Activated CD4-positive, alpha-beta T cell treated with anti-CD3 and anti-CD28 coated beads for 1 hour (primary cell): ENCODE measurements at places on chromosomes 4 and X.

GRCh38 chr4:34422472-34423175 is 1821.7 kb downstream of the ARAP2 start:
- no peak for DNase-seq

DNA sequence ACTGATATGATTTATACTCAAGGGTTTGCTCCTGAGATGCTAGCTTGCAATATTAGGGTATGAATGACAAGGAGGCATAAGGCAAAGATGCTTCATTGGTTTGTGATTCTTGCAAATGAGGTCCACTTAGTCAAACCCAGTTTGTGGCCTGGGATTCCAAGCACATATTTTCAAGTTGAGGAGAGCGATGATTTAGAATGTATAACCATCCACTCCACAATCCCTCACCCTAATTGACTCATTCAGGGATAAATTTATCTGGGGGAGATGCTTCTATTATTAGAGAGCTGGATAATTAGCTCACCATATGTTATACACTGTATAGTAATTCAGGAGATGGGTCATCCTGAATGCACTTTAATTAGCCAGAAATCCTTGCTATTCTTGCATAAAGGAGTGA is 118.3 kb upstream of the PUDP start:
- no peak for DNase-seq

- no peak for DNase-seq
Measured at GRCh38 chrX:148466292-148466691, 34.1 kb upstream of the AFF2 start.

DNA sequence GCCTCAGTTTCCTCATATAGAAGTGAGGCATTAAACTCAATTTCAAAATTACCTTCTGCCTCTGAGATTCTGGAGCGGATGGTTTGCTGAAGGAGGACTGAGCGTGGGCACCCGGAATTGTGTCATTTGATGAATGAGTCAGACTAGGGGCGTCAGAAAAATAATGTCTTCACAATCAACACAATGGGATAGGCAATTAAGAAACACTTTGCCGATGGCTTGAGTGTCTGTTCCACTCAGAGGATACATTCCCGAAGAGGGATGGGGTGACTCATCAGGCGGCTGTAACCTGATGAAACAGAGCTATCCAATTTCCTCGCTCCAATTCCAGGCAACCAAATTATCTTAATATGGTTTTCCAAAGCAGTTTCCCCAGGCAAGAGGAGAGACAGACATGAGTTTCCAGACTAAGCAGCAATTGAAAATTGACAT is 1.2 kb upstream of the CHRNA9 start:
- no peak for DNase-seq

GRCh38 chr4:2746891-2747695 is 9.0 kb downstream of the TNIP2 start:
- DNase-seq = no peak

GRCh38 chr4:123412091-123412505 is 15.5 kb downstream of the SPRY1 start:
- no peak for DNase-seq

- DNase-seq = no peak
Measured at GRCh38 chr4:152999346-153000075, 63.4 kb downstream of the FHDC1 start.

- DNase-seq = no peak
Measured at GRCh38 chr4:178081176-178081575, 638.9 kb upstream of the AGA start.

- no peak for DNase-seq
Measured at GRCh38 chr4:52643785-52644244, 15.3 kb downstream of the USP46 start.

DNA sequence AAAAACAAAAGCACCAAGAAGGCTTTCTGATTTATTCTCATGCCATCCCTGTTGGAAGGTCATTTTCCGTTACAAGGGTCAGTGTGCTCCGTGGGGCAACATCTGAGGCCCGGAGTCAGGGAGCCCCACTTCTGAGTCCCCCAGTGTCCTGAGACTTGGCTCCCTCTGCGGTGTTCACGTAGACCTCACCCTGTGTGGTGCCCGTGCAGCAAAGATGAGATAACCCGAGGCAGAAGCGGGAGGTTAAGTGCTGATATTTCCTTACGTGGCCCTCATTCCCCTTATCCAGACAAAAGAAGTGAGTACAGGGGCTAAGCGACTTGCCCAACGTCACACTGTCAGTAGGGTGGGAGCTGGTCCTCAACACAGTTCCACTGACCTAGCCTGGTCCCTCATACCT is 3.5 kb downstream of the JAKMIP1 start:
- DNase-seq = no peak

DNA sequence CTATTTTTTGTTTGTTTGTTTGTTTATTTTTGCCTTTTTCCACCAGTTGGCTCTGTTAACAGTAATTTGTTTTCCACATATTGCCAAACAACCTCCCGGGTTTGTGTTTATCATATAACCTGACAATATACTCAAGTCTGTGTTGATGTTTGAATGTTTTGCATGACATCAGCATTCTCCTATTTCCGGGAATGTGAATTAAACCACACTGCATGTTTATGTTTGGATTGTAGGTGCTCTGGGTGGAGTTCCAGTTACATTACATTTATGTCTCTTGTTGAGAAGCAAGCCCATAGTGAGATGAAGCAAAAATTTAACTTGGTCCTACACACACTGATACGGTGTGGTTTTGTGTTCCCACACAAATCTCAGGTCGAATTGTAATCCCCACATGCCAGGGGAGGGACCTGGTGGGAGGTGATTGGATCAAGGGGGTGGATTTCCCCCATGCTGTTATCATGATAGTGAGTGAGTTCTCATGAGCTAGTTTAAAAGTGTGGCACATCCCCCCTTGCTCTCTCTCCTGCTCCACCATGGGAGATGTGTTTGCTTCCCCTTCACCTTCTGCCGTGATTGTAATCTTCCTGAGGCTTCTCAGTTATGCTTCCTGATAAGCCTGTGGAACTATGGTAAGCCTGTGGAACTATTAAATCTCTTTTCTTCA is 54.4 kb upstream of the CLNK start:
- no peak for DNase-seq

GRCh38 chr4:8114456-8115202 is 44.0 kb downstream of the ABLIM2 start:
- DNase-seq = no peak

- no peak for DNase-seq
Measured at GRCh38 chr4:6758728-6759127, 23.8 kb upstream of the KIAA0232 start.

DNA sequence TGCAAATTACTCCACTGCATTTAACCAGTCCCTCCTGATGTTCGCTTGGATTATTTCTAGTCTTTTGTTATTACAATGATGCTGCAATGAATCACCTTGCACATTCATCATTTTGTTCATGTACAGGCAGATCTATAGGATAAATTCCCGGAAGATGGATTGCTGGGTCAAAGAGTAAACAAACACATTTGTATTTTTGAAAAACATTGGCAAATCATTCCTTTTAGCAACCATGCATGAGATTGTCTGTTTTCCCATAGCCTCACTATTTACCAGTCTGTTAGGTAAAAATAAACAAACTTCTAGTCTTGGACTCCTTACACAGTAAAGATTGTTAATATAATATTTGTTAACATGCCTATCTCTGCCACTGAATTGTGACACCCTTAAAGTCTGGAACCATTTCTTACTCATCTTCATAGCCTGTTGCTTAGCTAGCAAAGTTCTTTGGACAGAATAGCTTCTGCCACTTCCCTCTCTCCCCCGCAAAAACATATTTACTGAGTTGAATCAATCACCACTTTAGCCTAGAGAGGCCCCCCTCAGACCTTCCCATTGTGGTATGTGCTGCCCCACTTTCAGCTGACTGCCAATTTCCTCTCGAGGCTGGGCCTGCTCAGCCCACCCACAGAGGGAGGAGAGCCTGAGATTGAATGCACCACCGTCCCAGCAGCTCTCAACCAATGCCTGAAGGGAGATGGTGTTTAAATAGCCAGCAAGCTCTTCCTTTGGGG is 108.4 kb upstream of the ATXN3L start:
- no peak for DNase-seq

GRCh38 chr4:127055357-127055756 is 577.4 kb upstream of the INTU start:
- DNase-seq = no peak

DNA sequence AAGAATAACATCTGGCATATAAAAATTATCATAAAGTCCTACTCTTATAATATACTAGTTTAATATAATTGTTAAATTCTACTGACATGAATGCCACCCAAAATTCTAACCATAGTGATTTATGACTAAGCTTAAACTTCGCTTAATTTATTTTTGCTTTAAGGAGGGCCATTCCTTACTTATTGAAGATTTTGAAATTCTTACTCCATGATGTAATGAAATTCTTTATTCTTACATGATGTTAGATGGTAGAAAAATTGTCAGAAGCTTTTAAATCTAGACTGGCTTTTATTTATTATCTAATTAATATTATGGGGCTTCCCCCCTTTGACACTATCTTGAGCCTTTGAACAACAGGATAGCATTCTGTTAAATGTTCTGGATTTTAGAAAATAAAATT is 19.5 kb upstream of the SUPT20HL2 start:
- no peak for DNase-seq

GRCh38 chrX:20144491-20144890 is 2.9 kb upstream of the EIF1AX start:
- DNase-seq = no peak

- DNase-seq = no peak
Measured at GRCh38 chr4:80732010-80732409, 298.5 kb upstream of the BMP3 start.

- no peak for DNase-seq
Measured at GRCh38 chrX:108397627-108398391, 40.4 kb downstream of the COL4A6 start.

GRCh38 chr4:99403380-99404184 is 31.6 kb downstream of the ADH7 start:
- DNase-seq = no peak

DNA sequence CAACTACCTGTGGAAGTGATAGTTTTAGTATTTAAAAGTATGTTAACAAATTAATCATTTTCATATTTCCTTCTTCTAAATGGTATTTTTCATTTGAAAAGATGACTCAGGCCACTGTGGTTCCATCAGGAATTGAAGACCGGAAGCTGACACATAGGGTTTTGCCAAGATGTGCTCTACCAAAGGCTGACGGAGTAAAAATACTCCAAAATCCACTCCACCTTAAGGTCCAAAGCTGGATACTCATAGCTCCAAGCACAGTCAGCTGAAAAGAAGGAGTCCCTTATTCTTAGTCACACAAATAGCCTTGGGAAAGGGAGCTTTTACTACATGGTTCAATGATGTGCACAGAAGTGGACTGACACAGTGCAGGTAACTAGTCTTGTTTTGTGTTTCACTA is 472.0 kb downstream of the ARAP2 start:
- DNase-seq = no peak

GRCh38 chrX:70480660-70481018 is 36.0 kb downstream of the DLG3 start:
- no peak for DNase-seq

GRCh38 chrX:53223068-53223693 is 1.8 kb downstream of the KDM5C start:
- no peak for DNase-seq

- no peak for DNase-seq
Measured at GRCh38 chr4:8410641-8411271, 29.8 kb downstream of the ACOX3 start.

- no peak for DNase-seq
Measured at GRCh38 chrX:136866337-136867095, 14.0 kb downstream of the RBMX start.

DNA sequence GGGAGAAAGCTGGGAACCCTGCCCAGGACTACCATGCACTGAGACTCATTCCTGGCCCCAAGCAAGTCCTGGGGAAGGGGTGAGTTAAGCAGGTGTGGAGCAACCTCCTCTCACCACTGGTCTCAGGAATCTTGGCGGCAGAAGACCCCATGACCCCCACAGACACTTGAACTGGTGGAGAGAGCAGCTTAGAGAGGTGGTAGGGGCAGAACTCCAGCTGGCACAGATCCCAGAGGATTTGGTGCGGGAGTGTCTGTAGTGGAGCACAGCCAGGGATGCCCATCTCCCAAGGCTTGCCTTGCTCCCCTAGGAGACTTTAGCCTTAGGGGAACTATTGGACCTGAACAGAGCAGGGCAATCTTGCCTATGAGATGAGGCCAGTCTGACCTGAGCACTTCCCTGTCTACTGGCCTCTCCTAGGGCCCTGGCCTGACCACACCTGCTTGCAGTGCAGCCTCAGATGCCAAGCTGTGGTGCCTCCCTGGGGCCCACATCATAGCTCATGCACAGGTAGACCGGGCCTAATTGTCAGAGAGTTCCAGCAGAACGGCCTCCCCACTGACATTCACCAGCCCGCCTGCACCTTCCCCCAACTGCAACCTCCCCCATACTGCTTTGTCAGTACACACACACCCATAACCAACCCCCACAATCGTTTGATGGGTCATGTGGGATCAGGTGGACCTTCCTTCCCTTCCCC is 78.0 kb downstream of the NAA11 start:
- no peak for DNase-seq

DNA sequence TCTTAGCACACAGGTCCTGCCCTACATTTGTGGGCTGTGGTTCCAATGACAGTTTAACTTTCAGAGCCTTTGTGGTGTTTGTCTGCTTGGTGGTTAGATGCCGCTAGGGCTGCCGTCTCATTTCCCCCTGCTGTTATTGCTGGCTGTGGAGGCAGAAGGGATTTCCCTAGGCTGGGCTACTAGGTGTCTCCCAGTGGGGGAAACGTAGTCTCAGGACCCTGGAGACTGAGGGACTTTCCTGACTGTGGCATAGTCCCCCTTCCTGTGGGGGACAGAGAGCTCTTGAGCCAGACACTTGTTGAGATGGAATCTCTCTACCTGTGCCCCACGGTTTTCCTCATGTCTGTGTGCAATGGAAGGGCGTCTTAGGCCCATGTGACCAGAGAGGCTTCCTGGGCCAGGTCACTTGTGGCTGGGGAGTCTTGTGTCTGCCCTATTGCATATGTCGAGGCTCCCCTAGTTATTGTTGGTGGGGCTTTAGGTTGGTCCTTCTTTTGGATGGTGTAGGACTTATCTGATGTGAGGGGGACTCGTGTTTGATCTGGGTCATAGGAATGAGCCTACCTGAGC is 68.2 kb downstream of the ARHGAP10 start:
- peak; percentile 14 for DNase-seq

GRCh38 chr4:185909972-185910371 is 98.0 kb upstream of the SORBS2 start:
- no peak for DNase-seq

GRCh38 chrX:24561121-24561520 is 86.0 kb downstream of the PCYT1B start:
- no peak for DNase-seq

DNA sequence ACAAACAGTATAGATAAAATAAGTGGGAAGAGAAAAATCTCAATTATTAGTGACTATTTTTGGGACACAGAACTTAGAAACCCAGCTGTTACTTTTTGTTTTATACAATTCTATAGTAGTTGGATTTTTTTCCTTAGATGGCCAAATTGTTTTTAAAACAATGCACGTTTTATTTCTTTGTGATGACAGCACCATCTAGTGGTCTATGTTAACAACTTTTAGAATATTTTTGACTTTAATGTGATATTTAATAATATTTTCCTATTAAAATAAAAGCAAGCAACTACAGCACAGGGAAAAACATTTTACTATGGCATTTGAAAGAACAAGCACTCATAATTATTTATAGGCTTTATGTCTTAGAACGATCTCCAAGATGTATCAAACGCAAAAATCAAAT is 5.6 kb upstream of the SMIM31 start:
- DNase-seq = no peak
